ENCODE measurements at places on chromosomes 7 and 10. TPM values are rescaled to one million over a fixed set of nuclear protein-coding genes. Genes with fewer than 3 reads are reported as not detected.

The CACNA2D1 gene
- total RNA-seq: 12.8 TPM

The KLHL7 gene
- total RNA-seq: 34.9 TPM

The NPC1L1 gene
- total RNA-seq: not detected

The NUP205 gene
- 49.6 TPM for total RNA-seq

The FGFBP3 gene
- 0.18 TPM for total RNA-seq

The TMEM273 gene
- total RNA-seq: not detected

The SNCG gene
- total RNA-seq: 16.1 TPM

The PAPSS2 gene
- 122 TPM for total RNA-seq

The ZNF503 gene
- 12.4 TPM for total RNA-seq

The HERPUD2 gene
- total RNA-seq: 15.4 TPM

The ODAD2 gene
- total RNA-seq: 1.8 TPM

The COL28A1 gene
- total RNA-seq: under 0.01 TPM

The SRRT gene
- total RNA-seq: 60.1 TPM

The CHAT gene
- total RNA-seq: not detected

The CPA1 gene
- total RNA-seq: not detected

The OGDH gene
- 126 TPM for total RNA-seq

The ADRB1 gene
- total RNA-seq: not detected

The TMED4 gene
- total RNA-seq: 126 TPM

The AKR1D1 gene
- not detected for total RNA-seq

The ALDH18A1 gene
- 101 TPM for total RNA-seq

The CTAGE15 gene
- total RNA-seq: not detected

All from myometrial cell (primary cell).